Activated CD4-positive, CD25-positive, alpha-beta regulatory T cell treated with anti-CD3 and anti-CD28 coated beads, Interleukin-2, amount 50 U/mL, for 72 hours (primary cell): ENCODE measurements at places on chromosomes 1 and 21.
A peak's percentile ranks its signal among the peaks of the same experiment; 100 is the strongest.

DNA sequence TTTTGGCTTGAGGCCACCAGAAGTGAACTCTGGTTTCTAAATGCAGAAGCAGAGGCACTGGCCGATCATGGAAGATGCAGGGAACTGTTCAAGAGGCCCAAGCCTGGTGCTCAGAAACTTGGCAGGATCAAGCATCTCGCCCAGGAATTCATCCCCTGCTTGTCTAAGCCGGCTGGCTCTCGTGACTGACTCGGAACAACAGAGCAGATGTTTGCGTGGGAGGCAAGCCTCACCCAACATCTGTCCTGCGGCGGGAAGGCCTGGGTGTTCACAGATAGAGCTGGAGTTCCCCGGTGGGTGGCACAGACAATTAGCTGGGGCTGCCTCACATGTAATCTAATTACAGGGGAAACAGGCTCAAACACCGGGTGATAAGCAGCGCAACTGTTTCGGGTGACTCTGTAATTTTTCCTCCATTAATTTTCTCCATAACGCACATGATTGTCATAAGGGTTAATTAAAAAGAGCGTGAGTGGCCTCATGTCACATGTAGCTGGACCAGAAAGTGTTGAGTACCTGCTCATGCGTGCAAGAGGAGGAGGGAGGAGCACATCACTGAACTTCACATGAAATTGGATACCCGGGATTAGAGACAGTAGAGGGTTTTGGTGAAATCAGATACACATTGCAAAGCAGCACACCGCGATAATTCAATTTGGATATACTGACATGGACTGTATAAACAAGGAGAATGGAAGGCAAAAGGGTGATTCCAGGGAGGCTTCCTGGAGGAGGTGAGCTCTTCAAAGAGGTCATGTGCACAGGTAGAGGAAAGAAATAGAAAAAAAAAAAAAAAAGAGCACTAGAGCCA, 180.0 kb downstream of the ETS2 start:
- peak; percentile 45 for DNase-seq

- DNase-seq = peak; percentile 75
Observed at GRCh38 chr1:28648474-28649198, at the start of gene RNU11. Gene RNU11 (plus strand): TSS chr1:28648600.

DNA sequence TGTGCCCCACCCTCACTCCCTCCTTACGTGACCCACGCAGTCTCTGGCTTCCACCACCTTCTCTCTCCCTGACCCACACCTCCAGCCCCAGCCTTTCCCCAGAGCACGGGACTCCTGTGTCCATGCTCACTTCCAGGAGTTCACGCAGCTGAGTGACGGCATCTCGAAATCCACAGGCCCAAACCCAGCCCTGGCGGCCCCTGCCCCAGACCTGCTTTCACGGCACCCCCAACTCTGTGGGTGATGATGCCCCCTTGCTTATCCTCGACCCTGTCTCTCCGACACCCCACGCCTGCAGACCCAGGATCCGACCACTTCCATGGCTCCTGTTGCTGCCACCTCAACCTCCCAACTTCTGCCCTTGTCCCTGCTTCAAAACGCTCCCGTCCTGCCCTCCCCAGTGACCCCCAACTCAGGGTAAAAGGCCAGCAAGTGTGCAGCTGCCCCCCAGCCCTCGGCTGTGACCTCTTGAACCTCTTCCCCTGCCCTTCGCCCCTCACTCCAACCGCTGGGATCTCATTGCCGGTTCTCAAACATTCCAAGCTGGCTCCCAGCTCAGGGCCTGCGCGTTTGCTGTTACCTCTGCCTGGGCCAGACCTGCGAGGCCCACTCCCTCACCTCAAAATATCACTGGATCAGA, 30.4 kb upstream of the LAPTM5 start:
- DNase-seq = no peak

DNA sequence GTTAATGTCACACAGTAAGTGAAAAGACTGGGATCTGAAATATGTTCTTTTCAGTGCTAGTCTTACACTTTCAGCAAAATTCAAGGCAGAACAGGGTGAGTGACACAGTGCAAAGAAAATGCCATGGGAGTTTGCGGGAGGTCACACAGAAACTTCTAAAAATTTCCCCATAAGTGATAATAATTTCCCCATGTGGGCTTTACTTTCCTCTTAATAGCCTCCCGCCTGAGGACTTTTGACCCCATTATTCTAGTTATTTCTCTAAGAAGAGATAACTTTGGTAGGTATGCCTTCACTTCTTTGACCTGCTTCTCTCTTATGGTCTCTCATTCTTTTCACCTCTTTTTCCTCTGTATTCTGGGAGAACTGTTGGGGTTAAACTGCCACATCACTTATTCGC, 8.1 kb upstream of the DNAH14 start:
- no peak for DNase-seq
